ENCODE measurements at places on chromosomes 3 and 15.

GRCh38 chr3:152257563-152258035 is 11.1 kb upstream of the MBNL1 start:
- no peak for DNase-seq

- no peak for DNase-seq
Measured at GRCh38 chr15:73051391-73051806, 864 bp upstream of the NEO1 start.

DNA sequence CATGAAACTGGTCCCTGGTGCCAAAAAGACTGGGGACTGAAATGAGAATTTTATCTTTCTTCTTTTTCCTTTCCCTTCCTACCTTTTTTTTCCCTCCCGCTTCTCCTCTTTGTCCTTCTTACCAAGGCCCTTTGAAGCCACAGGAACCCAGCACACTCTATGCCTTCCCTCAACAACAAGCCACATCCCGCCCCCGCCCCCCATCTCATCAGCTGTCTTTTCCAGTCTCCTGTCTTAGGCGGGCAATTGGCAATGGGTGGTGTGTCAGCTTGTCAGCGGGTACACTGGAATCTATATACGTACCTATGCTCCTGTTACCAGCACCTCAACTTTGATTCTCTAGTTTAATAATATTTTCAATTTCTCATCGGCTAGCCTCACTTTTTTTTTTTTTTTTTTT is 56.3 kb upstream of the CHD2 start:
- DNase-seq, result no peak

- DNase-seq, result no peak
Measured at GRCh38 chr3:177440456-177441104, 243.3 kb upstream of the TBL1XR1 start.

DNA sequence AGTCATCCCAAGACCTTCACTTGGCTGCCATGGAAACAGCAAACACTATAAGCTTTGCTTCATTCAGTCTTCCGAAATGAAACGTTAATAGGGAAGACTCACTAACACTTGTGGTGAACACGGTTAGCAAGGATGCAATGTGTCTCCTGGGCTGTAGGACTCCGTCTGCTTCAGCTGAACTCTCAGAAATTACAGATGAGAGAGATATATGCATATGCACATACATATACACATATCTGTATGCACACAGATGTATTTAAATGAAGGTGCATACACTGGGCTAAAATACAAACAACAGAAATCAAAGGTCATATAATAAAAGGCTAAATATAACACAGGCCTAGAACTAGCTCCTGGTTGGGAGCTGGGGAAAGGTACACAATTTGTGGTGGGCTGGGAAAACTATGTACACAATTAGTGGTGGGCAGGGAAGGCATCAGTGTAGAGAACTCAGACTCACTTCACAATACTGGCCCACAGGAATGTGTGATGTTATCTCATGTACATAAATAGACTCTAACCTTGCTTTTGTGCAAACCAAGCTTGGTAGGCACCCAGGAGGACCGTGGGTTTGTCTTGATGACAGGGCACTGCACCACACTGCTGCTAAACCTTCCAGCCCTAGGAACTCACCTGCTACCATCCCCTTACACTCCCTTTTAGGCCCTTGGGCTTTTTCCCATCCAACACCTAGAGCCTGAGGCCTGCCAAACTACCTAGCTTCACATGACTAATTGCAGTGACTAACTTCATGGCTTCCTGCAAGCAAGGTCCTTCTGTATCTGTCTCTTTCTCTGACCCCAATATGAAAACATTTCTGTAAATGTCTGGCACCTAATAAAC is 873.1 kb downstream of the NSUN3 start:
- DNase-seq, result no peak

- DNase-seq, result no peak
Measured at GRCh38 chr3:14837878-14838258, 19.1 kb downstream of the FGD5 start.

DNA sequence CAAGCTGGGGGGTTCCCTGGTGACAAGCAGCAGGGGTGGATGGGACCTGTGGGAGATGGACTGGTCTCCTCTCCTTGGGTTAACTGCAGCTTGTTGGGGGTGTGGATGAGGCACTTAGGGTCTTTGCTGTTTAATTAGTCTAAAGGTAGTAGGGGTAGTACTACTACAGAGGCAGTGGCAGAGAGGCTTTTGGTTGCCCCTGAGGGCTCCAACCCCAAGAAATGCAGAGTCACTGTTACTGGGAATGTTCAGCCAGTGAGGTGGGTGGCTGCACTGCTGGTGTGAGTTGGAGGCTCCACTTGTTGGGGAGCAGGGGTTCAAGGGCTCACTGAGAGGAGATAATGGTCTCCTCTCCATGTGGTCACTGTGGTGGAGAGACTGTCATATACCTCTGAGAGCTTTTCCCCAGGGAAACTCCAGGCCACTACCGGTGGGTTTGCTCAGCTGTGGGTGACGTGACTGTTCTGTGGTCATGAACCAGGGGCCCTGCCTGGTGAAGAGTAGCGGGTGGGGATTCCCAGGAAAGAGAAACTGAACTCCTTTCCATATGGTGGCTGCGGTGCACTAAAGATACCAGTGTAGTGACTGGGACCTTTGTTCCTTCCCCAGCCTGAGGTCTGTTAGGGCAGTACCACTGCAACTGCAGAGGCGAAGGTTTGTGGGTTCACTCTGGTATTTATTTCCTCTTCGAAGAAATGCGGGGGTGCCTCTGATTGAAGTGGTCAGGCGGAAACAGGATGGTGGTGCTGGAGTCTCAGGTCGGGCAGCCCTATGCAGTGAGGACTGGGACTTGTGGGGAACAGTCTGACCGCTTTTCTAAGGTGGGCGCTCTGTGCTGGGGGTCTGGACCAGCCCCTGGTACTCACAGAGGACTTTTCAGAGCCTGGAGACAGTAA is 68.9 kb upstream of the TNFSF10 start:
- no peak for DNase-seq

GRCh38 chr3:74295479-74295878 is 319.0 kb downstream of the CNTN3 start:
- DNase-seq, result no peak

GRCh38 chr3:191592105-191592504 is 131.1 kb downstream of the PYDC2 start:
- no peak for DNase-seq

GRCh38 chr3:186854954-186855353 is 12.4 kb downstream of the ADIPOQ start:
- no peak for DNase-seq

DNA sequence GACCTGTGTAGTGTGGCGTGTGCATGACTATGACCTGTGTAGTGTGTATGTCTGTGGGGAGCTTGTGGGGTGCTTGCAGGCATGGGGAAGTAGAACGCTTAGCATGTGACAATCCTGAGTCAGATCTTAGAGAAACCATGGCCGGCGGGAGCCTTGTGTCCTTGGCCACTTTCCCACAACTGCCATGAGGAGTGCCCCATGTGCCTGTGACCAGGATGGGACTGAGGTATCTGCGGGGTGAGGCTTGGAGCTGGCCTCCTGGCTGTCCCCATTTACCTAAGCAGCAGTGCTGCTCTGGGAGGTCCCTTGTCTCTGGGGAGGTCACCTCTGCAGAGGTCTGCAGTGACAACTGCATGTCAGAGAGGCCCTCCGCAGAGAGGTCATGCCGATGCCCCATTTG is 23.6 kb downstream of the TRPM1 start:
- DNase-seq, result no peak

DNA sequence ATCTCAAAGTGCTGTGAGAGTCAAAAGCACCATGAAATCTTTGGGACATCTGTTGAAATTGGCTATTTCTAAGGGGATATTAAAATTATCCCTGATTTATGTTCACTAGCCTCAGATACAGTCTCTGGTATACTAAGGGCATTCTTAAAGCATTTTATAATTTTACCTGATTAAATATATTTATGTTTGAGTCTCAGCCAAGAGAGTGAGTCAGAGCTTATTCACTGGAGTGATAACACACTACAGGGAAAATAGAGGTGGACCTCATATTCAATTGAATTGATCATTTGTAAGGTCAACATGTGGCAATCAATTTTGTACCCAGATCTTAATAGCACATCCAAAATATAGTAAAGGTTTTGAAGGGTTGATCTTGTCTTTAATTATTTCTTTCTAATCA is 733.6 kb downstream of the EPHA3 start:
- DNase-seq, result no peak

DNA sequence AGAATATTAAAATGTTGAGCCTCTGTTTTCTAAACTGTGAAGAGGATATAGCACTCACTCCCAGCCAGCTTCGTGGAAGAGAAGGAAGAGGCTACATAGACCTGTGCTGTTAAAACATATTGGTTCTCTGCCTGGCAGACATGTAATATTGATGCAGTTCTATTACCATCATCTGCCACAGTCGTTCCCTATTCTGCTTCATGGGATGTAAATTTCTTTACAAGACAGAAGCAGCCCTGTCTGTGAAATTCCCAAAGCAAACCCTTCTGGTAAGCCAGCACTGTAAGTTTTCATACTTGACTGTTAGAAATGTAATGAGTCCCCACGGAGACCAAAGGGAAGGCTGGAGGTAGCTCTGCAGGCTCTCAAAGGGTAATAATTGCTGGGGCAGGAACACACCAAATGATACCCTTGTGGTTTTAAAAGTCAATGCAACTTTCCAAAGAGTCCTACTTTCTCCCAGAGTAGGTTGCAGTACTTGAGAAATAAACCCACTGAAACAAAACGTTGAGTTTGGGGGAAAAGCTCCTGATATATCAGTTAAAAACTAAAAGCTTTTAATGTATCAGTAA is 129.9 kb upstream of the HES1 start:
- DNase-seq, result no peak

GRCh38 chr15:73493922-73494321 is 51.0 kb downstream of the REC114 start:
- DNase-seq, result no peak

DNA sequence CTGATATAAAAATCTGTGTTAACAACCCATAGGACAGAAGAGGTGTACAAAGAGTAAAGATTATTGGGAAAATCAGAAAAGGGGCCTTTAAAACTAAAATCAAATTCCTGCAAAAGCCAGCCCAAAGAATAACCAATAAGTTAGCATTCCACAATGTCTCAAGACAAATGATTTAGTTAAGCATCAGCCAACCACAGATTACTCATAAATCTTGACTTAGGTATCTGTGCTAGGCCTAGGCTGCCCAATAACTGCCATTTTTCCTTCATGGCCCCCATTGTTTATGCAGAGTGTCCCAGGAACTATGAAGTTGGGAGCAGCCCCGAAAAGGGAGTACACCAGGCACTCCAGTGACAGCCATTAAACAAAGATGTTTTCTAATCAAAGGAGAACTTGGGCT is 7.4 kb downstream of the TRANK1 start:
- DNase-seq, result no peak

DNA sequence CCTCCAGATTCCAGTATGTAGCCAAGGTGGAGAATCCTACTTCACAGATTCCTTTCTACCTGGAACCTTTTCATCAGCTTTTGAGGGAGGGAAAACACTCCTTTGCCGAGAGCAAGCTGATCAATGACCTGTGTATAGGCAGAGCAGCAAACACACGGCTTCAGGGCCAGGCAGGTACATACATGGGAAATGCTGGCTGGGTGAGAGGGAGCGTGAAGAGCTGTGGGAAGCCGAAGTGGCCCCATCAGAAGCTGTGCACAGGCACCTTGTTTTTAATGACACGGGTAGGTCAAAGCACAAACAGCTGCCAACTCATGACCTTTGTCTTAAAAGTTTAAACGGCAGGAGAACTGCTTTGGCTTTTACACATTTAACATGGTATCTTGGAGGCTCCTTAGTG is 25.3 kb downstream of the STARD5 start:
- DNase-seq, result no peak

- DNase-seq, result no peak
Measured at GRCh38 chr15:36278219-36278618, 301.2 kb upstream of the CDIN1 start.

- no peak for DNase-seq
Measured at GRCh38 chr15:100334905-100335304, 6.9 kb downstream of the ADAMTS17 start.

DNA sequence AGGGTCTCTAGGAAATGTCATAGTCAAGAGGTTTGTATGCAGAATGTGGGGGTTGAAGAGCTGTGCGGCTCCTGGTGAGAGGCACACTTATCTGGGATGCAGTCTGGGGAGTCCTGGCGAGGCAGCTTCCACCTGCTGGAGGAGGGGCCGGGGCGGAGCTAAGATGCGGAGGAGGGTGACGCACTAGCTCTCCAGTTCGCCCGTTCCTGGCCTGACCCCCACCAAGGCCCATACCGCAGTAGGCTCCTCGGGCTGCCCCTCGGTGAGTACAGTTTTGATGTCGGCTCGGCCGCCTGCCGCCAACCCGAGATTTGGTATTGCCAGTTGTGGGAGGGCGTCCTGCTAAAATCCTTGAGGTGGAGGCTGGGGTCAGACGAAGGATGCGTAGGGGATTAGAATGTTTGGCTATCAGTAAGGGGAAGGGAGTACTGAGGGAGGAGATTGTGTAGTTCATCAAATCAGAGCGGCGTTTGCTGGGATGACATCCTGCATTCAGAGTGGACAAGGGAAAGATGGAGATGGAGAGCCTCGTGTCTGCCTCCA is at the start of gene SCG5:
Gene SCG5 (plus strand): TSS at position 194 of the 543 bp plus-strand sequence. CDS start 1,883 bp downstream, outside the sequence.
- DNase-seq, result peak; percentile 44

GRCh38 chr3:177062052-177062732 is 135.1 kb downstream of the TBL1XR1 start:
- no peak for DNase-seq

Data from neural crest cell (in vitro differentiated cells).